WTC11 (cell line): ENCODE measurements at places on chromosomes 3 and 15. TPM values are rescaled to one million over a fixed set of nuclear protein-coding genes. Genes with fewer than 3 reads are reported as not detected.

The CTXN2 gene
- total RNA-seq, result 0.07 to 0.16 TPM (median 0.07 TPM) in 3 replicates

GRCh38 chr15:44033894-44034293, 161.2 kb downstream of the FRMD5 start:
- no peak overlapping the region for H3K4me3 ChIP-seq
- peaks cover 2% of the 10 kb centered on the region; the same call in 1 of the 2 replicates for H3K36me3 ChIP-seq
- DNase-seq, result no peak

The TRPM7 gene
- total RNA-seq, result 24.0 to 28.1 TPM (median 26.2 TPM) in 3 replicates

GRCh38 chr3:51276046-51276445, 109.0 kb upstream of the MANF start:
- no peak overlapping the region for H3K4me3 ChIP-seq
- H3K36me3 ChIP-seq, result no peaks in the 10 kb centered on the region; the same call in 1 of the 2 replicates
- no peaks in the 10 kb centered on the region for H3K27me3 ChIP-seq
- no peak overlapping the region for H3K27ac ChIP-seq

- no peaks in the 10 kb centered on the region for H3K36me3 ChIP-seq
- DNase-seq, result no peak
- H3K27me3 ChIP-seq, result no peaks in the 10 kb centered on the region
- no peaks in the 10 kb centered on the region for H3K4me1 ChIP-seq
- no peak overlapping the region for H3K4me3 ChIP-seq
- peak overlapping the region; percentile 41; the same call in 1 of the 2 replicates for H3K27ac ChIP-seq
Measured at GRCh38 chr15:48536681-48537091, 108.8 kb downstream of the FBN1 start.

- no peak overlapping the region for H3K4me3 ChIP-seq
- H3K36me3 ChIP-seq, result 0 out of 2 replicates have a peak, but pooled peaks cover 2% of the 10 kb centered on the region
- H3K4me1 ChIP-seq, result 0 out of 2 replicates have a peak, but pooled peaks cover 3% of the 10 kb centered on the region
- peak; percentile 78 for DNase-seq
Measured at GRCh38 chr15:66233487-66234415, 19.8 kb downstream of the MEGF11 start.

GRCh38 chr3:8325306-8325705, 176.3 kb upstream of the LMCD1 start:
- H3K27me3 ChIP-seq, result no peaks in the 10 kb centered on the region
- DNase-seq, result no peak
- H3K27ac ChIP-seq, result no peak overlapping the region; the same call in 1 of the 2 replicates
- no peak overlapping the region for H3K4me3 ChIP-seq

The PLAAT1 gene
- 3.9 to 5.0 TPM (median 4.8 TPM) in 3 replicates for total RNA-seq

The ASB14 gene
- total RNA-seq, result not detected in 3 replicates

GRCh38 chr3:95539950-95540483, 1274.4 kb upstream of the EPHA6 start:
- H3K27me3 ChIP-seq, result no peaks in the 10 kb centered on the region
- peaks cover 9% of the 10 kb centered on the region for H3K4me1 ChIP-seq
- H3K4me3 ChIP-seq, result no peak overlapping the region
- DNase-seq, result no peak
- H3K36me3 ChIP-seq, result peaks cover 8% of the 10 kb centered on the region; the same call in 1 of the 2 replicates

DNA sequence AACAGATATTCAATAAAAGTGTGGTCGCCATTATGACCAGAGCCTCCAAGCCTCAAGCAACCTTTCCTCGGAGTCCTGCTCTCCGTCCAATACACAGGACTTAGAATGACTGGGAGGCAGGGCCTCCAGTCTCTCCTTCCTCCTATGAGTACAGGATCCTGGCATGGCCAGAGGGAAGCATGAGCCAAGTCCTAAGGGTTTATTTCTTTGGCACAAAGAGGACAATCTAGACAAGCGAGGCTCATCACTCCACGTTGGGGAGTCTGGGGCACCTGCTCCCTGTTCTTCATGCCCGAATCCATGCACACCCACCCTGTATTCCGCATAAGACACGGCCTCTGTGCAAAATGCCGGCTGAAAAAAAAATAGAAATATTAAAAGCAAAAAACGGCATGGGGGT, 6.8 kb downstream of the PRRT3 start:
- DNase-seq, result no peak
- no peak overlapping the region for H3K27ac ChIP-seq
- no peaks in the 10 kb centered on the region; the same call in 1 of the 2 replicates for H3K27me3 ChIP-seq
- H3K4me1 ChIP-seq, result peaks cover 2% of the 10 kb centered on the region; the same call in 1 of the 2 replicates
- H3K36me3 ChIP-seq, result peaks cover 11% of the 10 kb centered on the region

The FURIN gene
- total RNA-seq, result 36.8 to 46.3 TPM (median 38.6 TPM) in 3 replicates

The CD276 gene
- total RNA-seq, result 146 to 153 TPM (median 150 TPM) in 3 replicates

The LRRN1 gene
- total RNA-seq, result 114 to 124 TPM (median 121 TPM) in 3 replicates

DNA sequence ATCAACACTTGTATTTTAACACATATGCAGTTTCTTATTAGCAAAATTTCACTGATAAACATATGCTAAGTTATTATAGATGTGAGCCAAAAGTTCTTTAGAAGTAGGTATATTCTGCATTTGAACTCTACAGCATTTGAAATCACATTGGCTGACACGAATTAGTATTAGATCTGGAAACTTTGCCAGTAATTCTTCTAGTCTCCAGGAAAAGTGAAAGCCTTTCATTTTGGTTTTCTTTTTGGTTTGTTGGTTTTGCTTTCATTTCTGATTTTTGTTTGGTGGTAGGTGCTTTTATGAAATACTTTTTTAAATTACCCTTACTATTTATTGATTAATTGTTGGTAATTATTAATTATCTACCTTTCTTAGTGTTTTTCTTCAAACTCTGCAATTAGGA, 72.9 kb downstream of the RBMS3 start:
- no peaks in the 10 kb centered on the region for H3K27me3 ChIP-seq
- no peak overlapping the region for H3K27ac ChIP-seq
- peaks cover 6% of the 10 kb centered on the region for H3K36me3 ChIP-seq
- H3K4me3 ChIP-seq, result no peak overlapping the region
- H3K4me1 ChIP-seq, result peaks cover 20% of the 10 kb centered on the region

The SLC7A14 gene
- 0.25 to 0.68 TPM (median 0.62 TPM) in 3 replicates for total RNA-seq

DNA sequence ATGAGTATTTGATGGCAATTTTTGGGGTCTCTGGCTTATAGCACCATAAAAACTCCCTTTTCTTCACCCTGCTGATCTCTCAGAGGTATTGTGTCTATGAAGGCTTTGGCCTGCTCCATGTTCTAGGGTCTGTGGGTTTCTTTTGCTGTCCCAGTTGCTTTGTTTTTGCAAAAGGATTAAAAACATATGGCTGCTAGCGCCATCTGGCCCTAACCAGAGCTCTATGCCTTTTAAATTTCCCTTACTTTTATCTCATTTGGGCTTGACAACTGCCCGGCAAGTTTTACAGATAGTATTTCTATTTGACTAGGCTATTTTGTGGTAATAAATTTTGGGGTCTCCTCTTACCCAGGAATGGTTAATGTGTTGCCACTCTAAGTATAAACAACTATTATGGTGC, 6.4 kb upstream of the GHRL start:
- DNase-seq, result no peak
- no peak overlapping the region for H3K4me3 ChIP-seq
- H3K36me3 ChIP-seq, result peaks cover 53% of the 10 kb centered on the region
- no peaks in the 10 kb centered on the region for H3K4me1 ChIP-seq

DNA sequence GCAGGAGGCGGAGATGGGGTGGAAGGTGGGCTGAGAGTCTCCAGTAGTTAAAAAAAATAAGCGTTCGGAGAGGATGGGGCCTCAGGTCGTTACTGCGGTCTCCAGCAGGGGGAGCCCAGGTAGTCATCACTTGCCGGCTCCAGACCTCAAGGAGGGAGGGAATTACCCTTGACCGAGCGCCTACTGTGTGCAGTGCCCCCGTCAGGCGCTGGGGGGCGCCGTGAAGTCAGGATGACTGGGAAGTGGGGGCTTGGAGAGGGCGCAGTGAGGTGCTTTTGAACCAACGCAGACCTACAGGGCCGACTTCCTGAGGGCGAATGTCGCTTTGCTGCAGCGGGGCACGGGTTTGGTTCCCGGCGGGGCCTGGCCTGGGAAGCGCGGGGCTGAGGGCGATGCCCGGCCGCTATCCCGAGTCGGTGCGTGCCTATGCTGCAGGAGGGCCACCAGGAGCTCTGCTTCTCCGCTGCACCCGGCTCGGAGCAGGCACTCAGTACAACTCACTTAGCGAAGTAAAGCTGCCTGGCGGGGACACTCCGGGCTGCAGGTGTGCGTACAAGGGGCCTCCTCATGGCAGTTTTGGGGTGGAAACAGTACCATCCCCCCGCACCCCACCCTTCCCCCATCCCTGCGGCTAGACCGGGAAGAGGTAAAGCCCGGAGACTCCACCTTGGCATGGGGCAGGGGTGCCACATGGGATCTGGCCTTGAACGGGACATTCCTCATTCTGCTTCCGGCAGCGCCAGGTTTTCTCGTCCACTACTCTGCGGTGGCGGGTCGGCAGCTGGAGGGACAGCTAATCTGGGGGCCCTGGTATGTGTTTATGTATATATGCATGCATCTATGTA, 79.8 kb downstream of the RHCG start:
- peak overlapping the region; percentile 43 for H3K4me3 ChIP-seq
- H3K4me1 ChIP-seq, result peaks cover 24% of the 10 kb centered on the region

GRCh38 chr3:147921051-147921450, 511.9 kb downstream of the ZIC1 start:
- H3K27me3 ChIP-seq, result no peaks in the 10 kb centered on the region
- no peak overlapping the region for H3K27ac ChIP-seq
- no peak overlapping the region for H3K4me3 ChIP-seq
- H3K36me3 ChIP-seq, result no peaks in the 10 kb centered on the region
- DNase-seq, result no peak
- H3K4me1 ChIP-seq, result no peaks in the 10 kb centered on the region

GRCh38 chr3:119627461-119627860, 29.8 kb downstream of the PLA1A start:
- H3K4me1 ChIP-seq, result peaks cover 20% of the 10 kb centered on the region
- DNase-seq, result no peak
- H3K36me3 ChIP-seq, result no peaks in the 10 kb centered on the region; the same call in 1 of the 2 replicates
- no peak overlapping the region for H3K27ac ChIP-seq
- no peaks in the 10 kb centered on the region; the same call in 1 of the 2 replicates for H3K27me3 ChIP-seq

The LMAN1L gene
- not detected in 3 replicates for total RNA-seq

The MRPS11 gene
- total RNA-seq, result 43.5 to 49.1 TPM (median 45.9 TPM) in 3 replicates

GRCh38 chr3:158102242-158103080, 3.8 kb downstream of the SHOX2 start:
- no peak overlapping the region for H3K27ac ChIP-seq
- H3K36me3 ChIP-seq, result no peaks in the 10 kb centered on the region
- H3K4me3 ChIP-seq, result peak overlapping the region; percentile 78

DNA sequence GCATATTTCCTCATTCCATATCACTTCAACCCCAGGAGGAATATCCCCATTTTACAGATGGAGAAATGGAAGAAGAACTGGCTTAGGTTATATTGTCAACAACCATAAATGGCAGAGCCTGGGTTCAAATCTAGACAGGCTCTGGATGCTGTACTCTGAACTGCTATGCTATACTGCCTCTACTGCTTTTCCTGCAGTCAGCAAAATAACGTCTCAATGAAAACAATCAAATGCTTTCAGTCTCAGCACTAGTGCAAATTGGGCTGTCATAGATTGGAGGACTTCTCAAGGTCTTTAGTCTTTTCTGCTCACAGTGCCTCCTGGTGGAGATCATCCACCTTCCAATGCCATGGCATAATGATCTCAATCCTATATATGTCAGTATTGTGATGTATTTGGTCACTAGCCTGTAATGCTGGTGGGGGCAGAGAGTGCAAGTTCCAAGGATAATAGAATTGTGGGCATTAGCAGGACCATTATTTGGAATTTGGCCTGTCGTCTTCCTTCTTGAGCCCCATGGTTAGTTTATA, 285.0 kb downstream of the CLSTN2 start:
- no peaks in the 10 kb centered on the region; the same call in 1 of the 2 replicates for H3K27me3 ChIP-seq
- peaks cover 23% of the 10 kb centered on the region for H3K4me1 ChIP-seq
- no peak overlapping the region for H3K27ac ChIP-seq
- no peak overlapping the region for H3K4me3 ChIP-seq
- H3K36me3 ChIP-seq, result peaks cover 18% of the 10 kb centered on the region

DNA sequence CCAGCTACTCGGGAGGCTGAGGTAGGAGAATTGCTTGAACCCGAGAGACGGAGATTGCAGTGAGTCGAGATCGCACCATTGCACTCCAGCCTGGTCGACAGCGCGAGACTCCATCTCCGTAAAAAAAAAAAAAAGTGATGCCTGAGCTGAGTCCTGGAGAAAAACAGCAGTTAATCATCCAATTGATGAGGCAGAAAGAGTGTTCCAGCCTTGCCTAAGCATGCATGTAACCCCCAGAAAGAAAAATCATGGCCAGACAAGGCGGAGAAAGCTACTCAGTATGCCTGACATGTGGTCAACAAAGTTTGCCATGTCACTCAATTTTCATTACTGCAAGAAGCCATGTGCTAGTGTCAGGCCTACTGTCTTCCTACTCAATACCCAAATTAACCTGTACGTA, 593.1 kb upstream of the MDFIC2 start:
- no peak overlapping the region for H3K4me3 ChIP-seq
- no peak for DNase-seq
- H3K27ac ChIP-seq, result no peak overlapping the region
- H3K4me1 ChIP-seq, result no peaks in the 10 kb centered on the region
- H3K27me3 ChIP-seq, result no peaks in the 10 kb centered on the region; the same call in 1 of the 2 replicates

The PPCDC gene
- 25.7 to 30.1 TPM (median 27.8 TPM) in 3 replicates for total RNA-seq

The USP50 gene
- total RNA-seq, result not detected in 3 replicates

DNA sequence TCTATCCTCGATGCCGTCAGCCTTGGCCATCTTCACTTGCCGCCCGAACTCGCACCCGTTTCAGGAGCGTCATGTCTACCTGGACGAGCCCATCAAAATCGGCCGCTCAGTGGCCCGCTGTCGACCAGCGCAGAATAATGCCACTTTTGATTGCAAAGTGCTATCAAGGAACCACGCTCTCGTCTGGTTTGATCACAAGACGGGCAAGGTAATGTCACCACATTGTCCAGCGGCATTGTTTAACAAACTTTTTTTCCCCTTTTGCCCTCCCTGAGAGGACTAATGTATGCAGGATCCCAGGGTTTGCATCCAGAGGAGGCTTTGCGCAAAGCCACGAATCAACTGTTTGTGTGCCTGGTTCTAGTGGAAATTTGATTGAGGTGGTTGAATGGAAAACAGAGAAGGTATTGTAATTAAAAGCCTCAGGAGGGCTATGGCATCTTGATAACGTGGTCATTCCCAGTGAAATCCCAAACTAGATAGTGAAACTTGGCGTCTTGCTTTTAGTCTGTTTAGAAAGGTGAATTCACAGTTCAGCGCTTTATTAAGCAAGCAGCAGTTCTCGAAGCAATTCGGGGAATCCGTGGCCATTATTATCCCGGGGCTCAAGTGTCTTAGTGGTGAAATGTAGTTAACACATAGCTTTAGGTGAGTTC, 1.7 kb downstream of the SLMAP start:
- peaks cover 30% of the 10 kb centered on the region for H3K4me1 ChIP-seq
- peak overlapping the region; percentile 84 for H3K4me3 ChIP-seq
- H3K27ac ChIP-seq, result no peak overlapping the region
- no peaks in the 10 kb centered on the region for H3K27me3 ChIP-seq
- peaks cover 17% of the 10 kb centered on the region; the same call in 1 of the 2 replicates for H3K36me3 ChIP-seq
